ENCODE measurements at places on chromosomes 16 and 17.
A peak's percentile ranks its signal among the peaks of the same experiment; 100 is the strongest.

GRCh38 chr16:50657241-50657640 is 23.9 kb downstream of the SNX20 start:
- DNase-seq: no peak

DNA sequence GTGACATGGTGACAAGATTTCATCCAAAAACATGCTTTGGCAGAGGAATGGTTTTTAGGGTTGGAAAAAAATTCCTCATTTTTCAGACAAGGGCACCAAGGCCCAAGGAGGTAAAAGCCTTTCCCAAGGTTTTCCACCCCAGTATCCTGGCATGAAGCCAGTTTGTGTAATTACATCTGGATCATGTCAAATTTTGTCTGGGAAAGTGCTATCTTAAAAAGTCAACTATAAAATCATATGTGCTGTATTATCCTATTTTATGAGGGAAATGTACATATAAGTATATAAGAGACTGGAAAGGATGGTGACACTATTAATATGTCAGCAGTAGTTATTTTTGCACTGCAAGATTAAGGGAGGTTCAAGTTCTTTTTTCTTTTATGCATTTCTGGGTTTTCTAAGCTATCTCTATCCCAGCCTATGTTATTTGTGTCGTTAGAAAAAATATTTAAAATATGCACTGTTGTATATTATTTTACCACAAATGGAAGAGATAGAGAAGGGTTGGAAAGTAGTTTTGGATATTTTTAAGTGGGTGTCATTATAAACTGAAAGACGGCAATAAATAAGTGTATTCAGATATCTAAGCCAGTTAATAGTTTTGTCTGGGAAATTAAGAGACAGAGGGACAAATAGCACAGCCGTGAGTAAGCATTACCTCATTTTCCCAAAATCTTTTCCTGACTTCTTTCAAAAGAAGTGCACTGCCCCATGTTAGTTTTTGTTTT is 13.5 kb upstream of the FBXO47 start:
- no peak for DNase-seq

DNA sequence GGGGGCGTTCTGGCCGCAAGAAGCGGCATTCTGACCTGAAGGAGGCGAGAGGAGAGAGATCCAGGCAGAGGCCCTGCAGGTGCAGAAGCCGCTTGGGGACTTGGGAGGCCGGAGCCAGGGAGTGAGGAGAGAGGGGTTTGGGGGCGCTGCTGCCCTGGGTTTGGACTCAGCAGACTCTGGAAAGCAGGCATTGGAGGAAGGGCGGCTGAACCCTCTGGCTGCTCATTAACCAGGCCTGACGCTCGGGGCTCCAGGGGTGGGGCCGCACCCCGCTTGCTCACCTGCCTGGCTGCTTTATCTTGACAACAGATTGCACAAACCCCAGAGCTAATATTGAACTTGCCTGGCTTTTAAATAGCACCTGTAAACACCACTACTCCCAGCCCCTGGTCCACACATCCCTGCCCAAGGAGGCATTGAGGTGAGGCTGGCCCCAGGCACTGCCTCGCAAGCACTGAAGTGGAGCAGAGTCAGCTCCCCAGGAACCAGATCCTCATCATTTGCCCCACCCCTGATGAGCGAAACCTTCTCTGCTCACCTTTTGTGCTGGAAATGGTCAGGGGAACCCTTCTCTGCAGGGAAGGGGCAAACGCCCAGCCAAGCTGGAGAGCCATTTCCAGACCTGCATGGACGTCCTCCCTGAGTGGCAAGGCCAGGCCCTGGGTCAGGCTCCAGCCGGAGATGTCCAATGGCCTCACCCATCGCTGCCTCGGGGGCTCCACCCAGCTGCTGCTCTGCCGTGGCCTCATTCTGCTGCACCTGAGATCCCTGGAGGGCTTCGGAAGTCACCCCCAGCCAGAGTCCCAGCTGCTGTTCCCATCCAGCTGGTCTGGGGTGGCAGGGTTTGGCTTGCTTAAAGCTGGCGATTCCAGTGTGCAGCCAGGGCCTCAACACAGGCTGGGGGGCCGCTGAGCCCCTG is 190.2 kb upstream of the GSE1 start:
- peak; percentile 72 for DNase-seq

DNA sequence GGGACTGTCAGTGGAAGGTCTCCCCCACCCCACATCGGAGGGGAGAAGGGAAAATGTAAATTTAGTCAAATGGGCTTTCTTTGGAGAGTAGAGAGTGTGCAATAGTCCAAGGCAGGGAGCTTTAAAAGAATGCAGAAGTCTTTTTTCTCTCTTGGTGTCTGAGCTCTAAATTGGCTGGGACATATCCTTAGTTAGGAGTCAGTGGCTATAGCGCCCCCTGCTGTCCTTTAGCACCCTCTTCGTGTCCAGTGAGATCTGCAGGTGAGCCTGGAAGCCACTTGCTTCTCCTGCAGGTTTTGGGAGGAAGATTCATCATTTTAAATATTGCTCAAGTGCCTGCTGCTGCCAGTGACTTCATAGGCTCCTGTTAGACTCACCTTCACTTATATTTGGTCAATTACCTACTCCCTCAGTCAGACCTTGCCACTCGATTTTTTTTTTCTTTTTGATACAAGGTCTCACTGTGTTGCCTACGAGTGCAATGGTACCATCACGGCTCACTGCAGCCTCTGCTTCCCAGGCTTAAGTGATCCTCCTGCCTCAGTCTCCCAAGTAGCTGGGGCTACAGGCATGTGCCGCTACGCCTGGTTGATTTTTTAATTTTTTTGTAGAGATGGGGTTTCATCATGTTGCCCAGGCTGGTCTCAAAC is 174.8 kb downstream of the PRKCB start:
- DNase-seq: peak; percentile 93

GRCh38 chr17:11598274-11599221 is at the start of gene DNAH9:
Gene DNAH9, plus strand, starts transcription at chr17:11598470. Its CDS starts 29 bp downstream, at chr17:11598499.
- DNase-seq: peak; percentile 89

DNA sequence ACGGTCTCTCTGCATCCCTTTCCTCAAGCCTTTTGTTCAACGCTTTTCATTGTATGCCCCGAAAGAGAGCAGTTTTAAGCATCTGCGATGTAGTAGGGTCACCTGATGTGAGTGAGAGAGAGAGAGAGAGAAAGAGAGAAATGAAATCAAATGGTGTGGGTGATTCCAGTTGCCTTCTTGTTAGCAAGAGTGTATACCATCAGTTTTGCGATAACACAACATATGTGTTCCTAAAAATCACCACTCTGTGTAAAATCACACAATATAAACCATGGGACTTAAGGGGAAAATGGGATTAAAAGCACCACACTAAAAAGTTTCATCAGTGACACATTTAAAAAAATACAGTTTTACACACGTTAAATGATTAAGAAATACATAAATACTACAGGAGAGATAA is 1102.7 kb upstream of the EEF2KMT start:
- DNase-seq: no peak

DNA sequence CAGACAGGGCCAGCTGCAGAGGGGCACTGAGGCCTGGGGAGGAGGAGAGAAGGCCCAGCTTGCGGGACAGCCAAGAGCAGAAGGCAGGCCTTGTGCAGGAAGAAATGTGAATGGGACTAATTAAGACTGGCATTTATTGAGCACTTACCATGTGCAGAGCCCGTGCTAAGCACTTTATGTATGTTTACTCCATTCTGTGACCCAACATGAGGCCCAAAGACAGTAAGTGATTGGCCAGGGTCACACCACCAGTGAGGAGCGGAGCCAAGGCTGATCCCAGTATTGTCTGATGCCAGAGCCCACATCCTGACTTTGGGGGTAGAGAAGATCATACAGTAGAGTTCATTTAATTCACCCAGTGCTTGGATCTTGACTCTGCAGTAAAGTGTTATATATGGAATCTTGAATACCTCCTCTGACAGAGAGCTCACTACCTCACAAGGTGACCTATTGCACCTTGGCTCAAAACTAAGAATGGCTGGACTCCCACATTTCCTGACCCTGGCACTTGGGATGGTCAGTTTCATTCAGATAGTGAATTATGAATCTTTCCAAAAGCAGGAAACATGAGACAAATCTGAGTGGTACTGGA is 13.6 kb downstream of the KATNB1 start:
- no peak for DNase-seq

DNA sequence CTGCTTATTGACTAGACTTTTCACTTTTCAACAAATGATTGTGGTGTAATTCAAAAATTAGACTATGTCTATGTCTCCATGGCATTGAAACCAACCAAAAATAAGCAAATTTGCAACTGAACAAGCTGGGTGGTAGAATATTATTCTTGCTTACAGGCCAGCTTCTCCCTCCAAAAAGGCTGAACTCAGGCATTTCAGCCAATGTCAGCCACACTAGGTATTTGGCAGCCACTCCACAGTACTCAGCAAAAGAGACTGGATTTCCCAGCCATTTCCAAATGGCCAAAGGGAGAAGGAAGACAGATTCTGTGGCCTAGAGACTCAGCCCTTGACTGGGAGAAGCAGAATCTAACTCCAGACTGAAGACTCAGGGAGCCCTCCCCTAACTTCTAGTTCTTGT is 121.8 kb upstream of the IRX5 start:
- no peak for DNase-seq

DNA sequence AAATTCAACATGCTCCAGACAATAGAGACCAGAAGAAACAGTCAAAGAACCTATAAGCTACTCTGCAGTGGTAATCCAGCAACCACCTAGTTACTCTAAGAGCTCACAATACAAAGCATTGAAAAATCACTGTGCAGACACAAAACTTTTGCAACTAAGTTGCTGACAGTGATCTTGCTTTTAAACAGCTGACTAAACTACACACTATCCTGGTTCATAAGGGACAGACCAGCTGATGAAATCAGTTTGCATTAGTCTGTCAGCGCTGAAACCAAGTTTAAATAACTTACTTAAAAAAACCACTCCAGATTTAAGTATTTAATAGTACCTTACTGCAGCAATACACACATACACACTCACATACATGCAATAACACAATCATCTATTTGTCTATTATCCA is 4.6 kb downstream of the VEZF1 start:
- DNase-seq: no peak

DNA sequence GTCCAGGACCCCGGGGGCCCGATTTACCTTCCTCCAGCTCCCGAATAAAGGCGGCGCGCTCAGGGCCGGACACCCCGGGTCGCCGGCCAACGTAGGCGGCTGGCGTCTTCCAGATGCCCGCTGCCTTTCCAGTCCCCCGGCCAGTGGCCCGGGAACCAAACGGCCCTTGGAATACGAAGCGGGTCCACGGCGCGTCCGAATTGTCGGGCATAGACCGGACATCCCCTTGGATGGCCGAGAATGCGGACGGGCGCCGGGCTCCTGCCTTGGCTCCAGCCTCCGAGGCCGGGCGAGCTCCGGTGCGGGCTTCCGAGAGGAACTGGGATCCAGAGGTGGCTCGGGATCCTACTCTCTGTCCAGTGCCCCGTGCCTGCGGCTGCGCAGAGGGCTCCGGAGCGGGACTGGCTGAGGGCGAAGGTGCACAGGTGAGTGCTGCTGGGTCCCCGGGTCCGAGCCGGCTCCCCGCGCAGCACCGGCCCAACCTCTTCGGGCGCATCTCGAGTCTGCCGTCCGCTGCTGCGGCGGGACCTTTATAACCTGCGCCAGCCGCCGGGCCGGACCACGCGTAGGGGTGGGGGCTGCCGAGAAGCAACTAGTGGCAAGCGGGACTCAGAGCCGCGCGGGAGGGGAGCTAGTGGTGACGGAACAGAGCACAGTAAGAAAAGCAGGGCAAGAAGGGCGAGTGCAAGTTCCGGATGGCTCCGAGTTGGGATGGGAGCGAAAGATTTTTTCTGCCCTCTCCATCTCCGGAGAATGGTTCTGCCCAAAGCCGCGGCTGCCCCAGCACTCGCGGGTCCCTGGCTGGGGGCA is at the start of gene HAP1:
Gene HAP1 (minus strand): TSS at position 505 of the 810 bp plus-strand sequence. CDS start 9 bp downstream, at position 496.
- no peak for DNase-seq

DNA sequence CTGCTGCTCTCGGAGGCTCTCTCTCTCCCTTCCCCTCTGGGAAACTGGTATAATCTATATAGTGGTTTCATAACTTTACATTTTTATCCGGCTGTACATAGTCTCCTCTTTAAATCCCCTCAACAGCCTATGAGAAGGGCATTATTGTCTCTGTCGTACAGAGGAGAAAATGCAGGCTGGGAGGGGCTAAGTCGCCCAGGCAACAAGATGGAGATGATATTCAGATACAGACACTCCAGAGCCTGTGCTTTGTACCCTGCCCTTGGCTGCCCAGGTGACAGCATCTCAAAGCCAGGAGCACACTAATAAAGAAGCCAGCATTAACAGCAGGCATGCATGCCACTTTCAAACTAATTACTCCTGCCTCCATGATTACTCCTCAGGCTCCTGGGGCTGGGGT is 4.7 kb upstream of the EIF1 start:
- DNase-seq: no peak

DNA sequence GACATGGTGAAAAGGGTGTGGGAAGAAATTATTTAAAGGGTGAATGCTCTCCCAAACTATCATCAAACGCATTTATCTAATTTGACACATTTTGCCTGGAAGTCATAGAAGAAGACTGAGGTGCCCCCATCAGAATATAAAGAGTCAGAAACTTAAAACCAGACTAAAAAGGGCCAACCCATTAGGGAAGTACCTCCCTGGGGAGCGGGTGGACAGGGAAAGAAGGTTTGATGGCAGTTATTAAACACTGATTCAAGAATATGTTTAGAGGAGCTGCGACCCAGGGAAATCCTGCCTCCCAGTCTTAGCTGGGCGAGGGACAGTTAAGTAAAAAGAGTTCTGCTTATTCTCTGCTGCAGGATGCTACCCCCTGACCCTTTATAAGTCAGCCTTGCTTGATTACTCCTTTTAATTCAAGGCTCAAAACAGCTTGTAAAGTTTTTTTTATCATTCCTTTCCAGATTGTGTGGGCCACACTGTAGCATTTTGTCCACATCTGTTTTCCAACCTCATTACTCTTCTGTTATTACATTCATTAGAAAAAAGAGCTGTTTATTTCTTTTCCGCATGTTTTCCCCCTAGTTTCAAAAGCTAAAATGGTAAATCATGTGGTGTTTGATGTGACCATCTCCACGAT is 138.5 kb upstream of the TBX2 start:
- no peak for DNase-seq

GRCh38 chr16:24975428-24975889 is 39.7 kb downstream of the ARHGAP17 start:
- DNase-seq: no peak

DNA sequence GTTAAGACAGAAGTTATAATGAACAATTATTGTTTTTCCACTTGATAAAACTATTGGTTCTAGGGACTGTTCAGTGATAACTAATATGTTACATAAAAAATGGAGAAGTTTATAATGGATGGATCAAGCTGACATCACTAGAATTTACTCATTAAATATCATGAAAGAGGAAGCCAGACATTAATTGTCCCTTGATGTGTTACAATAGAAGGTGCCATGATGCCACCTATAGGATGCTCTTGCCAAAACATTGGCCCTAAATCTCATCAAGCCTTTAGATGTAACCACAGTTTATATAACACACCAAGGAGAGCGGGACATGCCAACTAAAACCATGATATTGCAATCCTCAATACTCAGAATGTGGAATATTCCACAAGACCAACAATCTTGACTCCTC is 147.9 kb upstream of the MON1B start:
- DNase-seq: no peak

DNA sequence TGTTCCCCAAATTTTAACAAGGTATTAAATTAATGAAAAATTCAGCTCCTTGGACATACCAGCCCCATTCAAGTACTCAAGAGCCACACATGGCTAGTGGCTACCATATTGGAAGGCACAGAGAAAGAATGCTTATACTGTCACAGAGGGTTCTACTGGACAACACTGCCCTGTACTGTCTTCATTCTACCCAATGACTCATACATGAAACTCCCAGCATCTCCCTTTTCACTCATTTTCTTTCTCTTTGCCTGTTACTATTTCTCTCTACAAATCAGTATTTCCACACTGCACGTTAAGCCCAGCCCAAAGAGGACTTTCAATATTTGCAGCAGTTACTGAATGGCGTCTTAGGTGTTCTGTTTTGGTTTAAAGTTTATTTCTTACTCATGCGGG is 72.1 kb upstream of the RCVRN start:
- no peak for DNase-seq
